Stimulated activated CD4-positive, alpha-beta T cell treated with anti-CD3 and anti-CD28 coated beads, Interleukin-1b, Interleukin-23, amount 100 ng/mL, for 1 hour (primary cell): ENCODE measurements at places on chromosomes 3 and 15.

DNA sequence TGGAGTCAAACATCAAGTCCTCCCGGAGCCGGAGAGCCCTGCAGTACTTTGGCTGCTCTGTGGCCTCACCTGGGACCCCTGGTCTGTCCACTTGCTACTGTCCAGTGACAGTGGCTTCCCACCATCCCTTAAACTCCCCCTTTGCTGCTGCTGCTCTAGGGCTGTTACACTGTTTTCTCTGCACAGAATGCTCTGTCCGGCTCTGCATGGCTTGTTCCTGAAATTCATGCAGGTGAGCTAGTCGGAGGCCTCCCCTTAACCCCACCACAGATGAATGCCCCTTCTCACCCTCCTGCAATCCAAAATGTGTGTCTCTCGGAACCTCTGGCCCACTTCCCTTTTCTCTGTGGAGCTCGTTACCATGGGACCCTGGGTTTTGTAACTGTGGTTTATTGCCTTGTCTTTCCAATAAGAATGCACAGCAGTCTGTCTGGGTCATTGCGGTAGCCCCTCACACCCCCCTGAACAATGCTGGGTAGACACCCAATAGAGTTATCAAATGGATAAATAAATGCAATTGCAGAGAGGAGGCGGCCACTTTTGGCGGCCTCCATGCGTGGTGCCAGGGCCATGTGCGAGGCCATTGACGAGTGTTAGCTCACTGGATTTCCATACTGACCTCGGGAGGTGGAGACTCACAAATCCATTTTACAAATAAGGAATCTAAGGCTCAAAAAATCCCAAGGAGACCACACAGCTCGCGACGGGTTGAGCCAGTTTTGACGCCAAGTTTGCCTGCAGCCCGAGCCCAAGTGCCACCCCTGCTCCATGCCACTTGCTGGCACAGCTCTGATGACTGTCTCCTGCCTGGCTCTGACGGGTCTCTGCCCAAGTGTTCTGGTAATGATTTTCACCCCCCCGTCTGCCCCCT is 48.5 kb downstream of the RGMA start:
- no peak for DNase-seq

DNA sequence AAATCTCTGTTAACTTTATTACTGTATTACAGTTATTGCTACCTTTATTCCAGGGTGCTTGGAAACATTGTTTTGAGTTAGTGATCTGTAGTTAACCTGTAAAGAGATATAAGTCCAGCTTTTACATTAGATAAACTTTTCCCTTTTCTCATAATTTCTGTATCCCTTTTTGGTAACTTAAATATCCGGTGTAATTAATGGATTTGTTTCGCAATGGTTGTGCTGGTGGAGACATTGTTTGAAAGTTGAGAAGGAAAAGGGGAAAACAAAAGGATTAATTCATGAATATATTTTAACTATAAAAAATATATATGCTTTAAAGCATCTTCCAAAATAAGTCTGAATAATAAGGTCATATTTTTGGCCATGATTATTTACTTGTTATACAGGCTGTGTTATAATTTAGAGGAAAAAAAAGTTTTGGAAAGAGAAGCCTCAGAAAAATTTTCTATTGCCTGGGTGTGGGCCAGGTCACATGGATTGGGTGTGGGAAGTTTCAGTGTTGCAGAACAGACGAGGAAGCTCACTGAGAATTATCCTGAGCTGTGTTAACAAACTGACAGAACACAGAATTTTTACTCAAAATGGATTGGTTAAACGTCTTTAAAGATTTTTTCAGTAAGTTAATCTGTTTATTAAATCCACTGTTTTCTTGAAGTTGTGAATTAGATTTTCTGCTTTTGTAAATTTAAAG is 27.7 kb upstream of the IL20RB start:
- DNase-seq, result no peak

DNA sequence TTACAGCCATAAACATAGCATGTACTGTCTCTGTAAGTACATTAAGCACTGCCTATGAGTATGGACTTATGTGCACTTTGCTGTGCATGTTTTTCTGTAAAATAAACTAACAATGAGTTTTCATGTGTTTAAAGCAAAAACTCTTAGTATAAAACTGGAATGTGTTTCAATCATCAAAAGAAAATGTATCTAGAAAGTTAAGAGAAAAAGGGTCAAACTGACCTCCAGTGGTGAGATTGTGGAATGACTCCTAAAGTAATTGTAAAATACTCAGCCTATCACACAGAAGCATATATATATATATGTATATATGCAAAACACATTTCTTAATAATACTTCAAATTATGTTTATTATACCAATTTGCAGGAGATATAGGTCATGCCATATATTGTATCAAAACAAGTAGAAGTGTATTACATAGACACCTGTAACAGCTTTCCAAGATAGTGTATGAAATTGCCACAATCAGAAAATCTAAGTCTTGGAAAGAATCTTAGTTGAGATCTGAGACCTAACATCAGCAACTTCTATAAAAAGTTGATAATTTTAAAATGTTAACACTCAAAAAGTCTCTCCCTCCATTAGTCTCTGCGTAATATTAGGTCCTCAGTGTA is 199.6 kb downstream of the FMN1 start:
- DNase-seq, result no peak

DNA sequence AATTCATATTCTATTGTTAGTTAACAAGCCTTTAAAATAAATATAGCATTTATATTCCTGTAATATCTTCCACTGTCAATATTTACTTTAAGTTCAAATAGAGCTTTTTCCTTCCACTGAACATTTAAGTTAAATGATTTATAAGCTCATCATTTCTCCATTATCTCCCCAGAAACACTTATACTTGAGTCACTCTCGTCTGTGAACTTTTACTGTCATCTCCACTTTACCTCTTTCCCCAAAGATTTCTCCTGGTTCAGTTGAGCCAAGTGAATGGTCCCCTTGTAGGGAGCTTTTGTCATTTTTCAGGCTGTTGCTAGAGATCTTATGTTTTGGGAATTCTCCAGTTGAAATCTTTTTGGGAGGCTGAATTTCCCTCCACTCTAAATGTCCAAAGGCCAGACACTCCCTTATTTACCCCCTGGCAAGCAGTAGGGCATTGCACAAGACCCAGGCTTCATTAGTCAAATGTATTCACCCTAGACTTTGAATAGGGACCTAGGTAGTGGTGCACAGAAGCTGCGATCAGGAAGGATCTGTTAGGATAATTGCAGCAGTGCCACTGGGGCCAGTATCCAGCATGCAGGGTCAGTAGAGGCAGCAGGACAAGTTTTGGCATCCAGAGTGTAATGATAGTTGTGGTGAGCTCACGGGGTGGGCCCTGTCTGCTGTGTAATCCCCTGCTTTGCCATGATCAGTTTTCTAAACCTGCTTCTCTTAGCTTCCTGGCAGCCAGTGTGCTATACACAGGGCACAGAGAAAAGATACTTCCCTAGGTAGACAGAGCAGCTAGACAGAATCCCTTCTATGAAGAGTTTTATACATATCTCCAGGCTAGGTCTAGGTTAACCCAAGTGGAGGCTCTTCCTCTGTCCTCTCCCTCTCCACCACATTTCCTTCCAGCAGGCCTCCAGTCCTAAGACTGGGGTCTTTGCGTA is 356.5 kb upstream of the SLCO3A1 start:
- no peak for DNase-seq

GRCh38 chr3:57967590-57967989 is 40.6 kb upstream of the FLNB start:
- DNase-seq, result no peak

DNA sequence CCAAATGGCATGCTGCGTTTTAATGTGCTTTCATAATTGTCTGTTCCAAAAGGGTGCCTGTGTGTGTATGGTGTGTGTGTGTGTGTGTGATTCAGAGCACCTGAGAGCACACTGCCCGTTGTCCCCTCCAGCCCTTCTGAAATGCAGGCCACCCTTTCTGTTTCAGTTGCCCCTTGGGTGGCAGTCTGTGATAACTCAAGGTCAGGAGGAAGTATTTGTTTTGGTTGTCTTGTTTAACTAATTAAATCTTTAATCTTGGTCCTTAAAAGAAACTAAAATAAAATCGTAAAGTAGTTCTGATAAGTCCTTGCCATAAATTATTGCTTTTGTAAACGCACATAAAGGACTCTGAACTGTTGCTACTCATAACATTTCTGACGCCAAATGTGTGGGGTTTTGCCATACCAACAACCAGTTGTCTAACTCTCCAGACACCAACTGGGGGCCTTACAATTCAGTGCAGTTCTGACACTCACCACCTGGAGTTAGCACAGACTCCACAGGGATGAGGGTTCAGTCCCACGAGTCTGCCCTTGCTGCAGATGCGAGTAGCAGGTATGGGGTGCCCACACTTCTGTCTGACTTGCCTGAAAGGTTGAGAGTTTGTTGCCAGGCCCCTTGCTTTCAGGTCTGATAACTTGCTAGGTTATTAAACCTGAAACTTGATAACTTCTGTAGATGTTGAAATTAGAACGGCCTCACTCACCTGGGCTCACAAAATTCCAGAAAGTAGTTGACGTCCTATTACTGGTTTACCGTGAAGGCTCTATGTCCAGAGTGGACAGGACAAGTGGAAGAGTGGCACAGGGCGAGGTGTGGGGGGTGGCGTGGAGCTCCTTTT is 157.3 kb downstream of the IGF1R start:
- no peak for DNase-seq

GRCh38 chr3:45253316-45253715 is 27.2 kb upstream of the TMEM158 start:
- DNase-seq, result no peak

- DNase-seq, result no peak
These were observed 387.0 kb upstream of the PROK2 start for GRCh38 chr3:72171946-72172345.

DNA sequence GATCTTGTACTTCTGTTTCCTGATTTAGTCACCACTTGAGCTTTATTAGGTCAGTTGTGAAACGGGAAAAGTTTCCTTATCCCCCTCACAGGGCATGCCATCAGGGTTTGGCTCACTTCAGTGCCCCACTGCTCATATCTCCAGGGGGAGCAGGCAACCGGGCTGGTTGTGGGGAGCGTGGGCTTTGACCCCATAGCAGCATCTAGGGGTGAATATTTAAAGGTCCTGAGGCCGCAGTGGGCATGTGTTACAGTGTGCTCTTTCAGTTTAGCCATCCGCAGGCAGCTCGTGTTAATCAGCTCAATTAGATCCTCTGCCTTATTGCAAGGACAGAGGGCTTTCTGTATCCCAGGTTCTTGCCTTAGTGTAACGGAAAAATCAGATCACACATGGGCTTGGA is 71.9 kb downstream of the MRPL46 start:
- no peak for DNase-seq
